ENCODE measurements at places on chromosomes 2 and 18.

DNA sequence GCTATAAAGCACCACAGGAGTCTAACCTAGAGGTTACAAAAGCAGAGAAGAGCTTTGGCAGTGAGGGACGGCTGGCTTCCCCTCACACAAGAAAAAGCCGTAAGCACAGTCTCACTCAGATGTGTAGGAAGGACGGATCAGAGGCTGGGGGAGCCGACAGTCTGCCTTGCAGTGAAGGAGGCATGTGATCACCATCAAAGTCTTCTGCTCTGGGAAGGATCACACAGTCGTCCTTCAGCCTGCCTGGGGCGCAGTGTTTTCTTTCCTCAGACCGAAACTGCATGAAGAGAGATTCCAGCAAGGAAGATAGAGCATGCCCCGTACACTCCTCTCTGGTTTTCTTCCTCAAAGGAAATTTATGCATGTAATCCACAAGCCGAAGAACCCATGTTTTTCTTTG is 24.1 kb downstream of the GATA6 start:
- no peak for DNase-seq

DNA sequence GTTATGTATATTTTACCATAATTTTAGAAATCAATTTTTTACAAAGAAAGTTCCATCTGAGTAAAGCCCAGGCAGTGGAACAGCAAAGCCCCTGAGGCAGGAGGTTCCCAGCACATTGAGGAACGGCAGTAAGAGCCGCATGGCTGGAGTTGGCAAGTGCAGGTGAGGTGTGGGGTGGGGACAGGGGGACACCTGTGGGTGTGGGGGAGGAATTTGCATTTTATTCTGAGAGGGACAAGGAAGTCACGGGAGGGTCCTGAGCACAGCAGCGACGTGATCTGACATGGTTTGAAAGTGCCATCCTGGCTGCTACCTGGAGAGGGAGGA is 16.1 kb upstream of the ADI1 start:
- no peak for DNase-seq

- DNase-seq = no peak
These were observed 318.7 kb downstream of the NOL4 start for GRCh38 chr18:33906046-33906445.

- no peak for DNase-seq
These were observed 1624.2 kb upstream of the TMEFF2 start for GRCh38 chr2:193818801-193819499.

DNA sequence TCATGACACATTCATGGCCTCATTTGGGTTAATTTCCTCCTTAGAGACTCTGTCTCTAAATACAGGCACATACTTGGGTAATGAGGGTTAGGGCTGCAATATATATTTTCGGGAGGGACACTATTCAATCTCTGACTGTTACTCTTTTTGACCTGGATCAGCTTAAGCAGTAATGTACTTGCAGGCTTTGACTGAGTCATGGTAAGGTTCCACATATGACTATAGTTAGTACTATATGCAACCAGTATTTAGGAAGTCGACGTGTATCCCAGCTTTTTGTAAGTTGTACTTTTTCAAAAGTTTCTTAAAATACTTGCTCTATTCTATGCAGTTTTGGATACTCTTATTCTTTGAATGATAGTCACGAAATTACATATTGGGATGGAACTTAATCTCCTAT is 37.2 kb upstream of the CDH19 start:
- no peak for DNase-seq

DNA sequence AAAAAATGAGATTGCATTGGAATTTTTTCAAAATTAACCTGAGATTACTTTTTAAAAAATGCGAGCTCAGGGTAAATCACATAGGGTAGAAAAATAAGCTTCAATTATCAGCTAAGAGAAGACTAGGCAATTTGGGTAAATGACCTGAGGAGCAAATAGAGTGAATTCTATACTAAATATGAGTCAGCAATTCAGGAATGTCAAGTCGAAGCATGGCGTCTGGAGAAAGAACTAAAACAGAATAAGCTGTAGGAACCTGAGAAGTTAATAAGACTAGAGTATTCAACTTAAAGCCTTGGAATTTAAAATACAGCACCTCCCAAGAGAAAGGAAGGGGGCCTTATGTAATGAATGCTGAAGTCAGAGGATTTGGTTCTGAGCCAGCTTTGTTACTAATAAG is 487.0 kb downstream of the SUCLG1 start:
- DNase-seq = no peak

- no peak for DNase-seq
These were observed 524 bp upstream of the FEV start for GRCh38 chr2:218985325-218986091.

- no peak for DNase-seq
These were observed 961 bp downstream of the GEN1 start for GRCh38 chr2:17754773-17755425.

DNA sequence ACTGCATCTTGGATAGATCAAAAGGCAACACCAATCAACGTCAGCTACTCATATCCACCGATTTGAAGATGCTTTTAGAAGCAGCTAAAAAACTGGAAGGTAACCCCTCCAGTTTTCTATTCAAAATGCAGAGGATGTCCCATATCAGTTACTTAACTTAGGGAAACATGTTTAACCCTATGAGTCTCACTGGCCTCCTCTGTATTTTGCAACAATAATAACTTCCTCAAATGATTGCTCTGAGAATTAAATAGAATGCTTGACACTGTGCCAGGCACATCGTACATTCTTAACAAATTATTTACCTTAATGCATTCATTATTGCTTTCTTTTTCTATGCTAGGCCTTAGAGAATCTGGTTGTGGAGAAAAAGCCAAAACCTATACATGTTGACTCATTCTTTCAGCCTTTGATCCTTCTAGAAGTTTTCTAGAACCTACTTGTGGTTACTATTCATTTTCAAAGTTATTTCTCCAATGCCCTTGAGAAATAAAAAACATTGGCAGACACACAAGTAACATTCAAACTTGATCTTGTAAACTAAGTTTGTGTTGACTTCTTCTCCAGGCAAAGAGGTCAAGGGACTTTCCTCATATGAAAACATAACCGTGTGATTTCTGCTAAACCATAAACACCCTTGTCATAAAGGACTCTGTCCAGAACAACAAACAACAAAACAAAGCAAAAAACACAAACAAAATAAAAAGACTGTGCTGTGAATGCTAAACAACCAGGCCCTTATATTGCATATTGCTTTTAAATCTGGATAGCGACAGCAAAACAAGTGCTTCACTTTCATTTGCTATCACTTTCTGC is 4.6 kb downstream of the DOCK10 start:
- no peak for DNase-seq

DNA sequence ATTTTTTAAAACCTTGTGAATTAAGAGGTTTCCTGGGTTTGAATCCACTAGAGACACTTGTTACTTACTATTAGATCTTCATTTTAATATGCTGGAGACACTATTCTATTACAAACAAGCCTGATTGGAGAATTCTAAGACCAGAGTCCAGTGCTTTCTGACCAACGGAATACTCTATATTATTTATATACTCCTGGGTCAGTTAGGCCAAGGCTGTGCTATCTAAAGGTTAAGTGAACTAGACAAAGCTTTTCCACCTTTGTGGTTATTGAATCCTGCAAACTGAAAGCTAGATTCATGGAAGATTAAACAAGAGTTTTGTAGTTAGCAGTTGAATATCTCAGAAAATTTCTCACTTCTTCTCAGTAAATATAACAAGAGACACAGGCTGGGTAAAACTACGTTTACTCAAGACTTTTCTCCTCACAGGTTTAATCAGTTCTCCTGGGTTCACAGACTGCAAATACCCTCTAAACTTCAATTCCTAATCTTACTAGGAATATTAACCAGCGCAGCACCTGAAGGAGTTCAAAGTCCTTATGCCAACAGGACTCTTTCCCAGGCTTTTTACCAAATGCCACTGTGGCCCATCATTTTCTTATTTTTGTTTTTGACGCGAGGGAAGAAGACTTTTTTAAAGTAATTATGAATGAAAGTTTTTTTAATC is 66.4 kb downstream of the COL4A4 start:
- no peak for DNase-seq

DNA sequence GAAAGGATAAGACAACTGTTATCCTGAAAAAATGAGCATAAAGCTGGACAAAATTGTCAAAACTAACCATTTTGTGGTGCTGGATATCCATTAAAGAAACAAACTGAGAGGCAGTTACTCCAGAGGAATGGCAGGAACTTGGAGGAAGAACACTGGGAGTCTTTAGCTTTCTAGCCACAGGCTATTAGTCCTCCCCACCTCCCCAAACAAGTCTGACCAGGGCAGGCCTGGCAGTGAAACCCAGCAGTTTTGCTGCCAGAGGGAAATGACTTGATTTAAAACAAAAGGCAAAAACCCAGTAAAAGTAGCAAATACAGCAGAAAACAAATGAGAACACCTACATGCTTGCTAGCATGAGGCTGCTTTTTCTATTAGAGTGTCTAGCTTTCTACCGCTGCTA is 34.9 kb downstream of the OSBPL1A start:
- no peak for DNase-seq

DNA sequence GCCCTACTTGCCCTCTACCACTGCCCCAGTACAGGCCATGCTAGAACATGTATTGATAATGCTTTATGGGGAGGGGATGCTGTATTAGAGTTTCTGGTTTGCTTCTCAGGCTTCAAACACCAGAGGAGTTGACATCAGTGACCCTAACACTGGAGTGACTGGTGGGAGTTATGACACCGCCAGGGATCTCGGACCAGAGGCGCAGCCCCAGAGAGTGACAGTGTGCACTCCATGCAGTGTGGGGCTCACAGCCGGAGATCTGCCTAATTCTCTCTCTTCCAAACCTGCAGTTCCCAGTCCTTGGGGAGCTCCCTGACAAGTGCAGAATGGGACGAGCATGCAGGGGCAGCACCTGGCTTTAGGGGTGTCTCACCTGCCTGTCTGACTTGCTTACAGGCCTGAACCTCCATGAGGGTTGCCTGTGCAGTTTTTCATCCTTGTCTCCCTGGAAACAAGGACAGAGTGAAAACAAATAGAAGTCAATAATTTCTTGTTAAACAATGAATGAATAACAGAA is 244.9 kb upstream of the MYT1L start:
- DNase-seq = no peak

GRCh38 chr2:6927186-6927585 is 10.0 kb downstream of the RNF144A start:
- no peak for DNase-seq

DNA sequence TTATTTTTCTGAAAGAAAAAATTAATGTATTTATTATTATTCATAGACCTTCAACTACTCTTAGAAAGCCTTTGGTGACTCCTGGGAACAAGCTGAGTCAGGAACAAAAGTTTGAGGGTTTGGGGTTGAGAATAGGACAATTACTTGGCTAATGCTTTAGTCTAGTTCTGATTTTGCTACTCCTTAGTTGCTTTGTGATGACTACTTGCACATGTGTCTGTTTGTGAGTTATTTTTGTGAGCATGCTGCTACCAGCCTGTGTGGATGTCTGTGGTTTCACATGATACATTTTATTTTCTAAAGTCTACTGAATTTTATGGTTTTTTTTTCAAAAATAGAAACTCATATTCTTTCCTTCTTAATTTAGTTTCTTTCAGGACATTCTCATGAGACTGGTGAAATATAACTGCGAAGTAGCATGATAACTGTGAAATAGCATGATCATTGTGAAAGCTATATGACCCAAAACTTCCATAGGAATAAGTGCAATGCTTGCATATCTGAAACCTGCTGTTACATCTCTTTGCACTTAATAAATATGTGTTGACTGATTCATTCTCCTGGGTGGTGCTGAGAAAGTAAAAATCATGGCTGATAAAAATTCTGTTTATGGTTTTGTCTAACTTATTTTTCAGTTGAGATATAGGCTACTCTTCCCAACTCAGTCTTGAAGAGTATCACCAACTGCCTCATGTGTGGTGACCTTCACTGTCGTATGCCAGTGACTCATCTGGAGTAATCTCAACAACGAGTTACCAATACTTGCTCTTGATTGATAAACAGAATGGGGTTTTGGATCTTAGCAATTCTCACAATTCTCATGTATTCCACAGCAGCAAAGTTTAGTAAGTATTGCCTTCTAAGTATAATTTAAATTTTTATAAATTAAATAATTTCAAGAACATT is 17.9 kb upstream of the IL18R1 start:
- no peak for DNase-seq

DNA sequence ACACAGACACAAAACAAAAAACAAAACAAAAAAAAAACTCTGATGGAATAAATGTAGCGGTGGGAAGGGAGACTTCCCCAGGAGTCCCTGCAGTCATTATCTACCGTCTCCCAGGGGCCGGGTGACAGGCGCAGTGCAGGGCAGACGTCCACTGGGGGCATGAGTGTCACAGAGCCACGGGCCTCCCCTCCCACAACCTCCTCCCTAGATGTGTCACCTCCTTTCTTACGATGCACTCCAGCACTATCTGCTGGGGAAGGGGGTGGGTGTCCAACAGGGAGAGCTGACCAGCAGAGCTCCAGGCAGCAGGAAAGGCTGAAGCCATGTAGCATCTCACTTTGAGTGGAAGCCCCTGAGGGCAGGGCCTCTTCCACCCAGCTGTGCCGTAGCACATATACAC is 84.5 kb downstream of the LONRF2 start:
- no peak for DNase-seq

- no peak for DNase-seq
These were observed 75.0 kb upstream of the MSTN start for GRCh38 chr2:190137561-190137960.

DNA sequence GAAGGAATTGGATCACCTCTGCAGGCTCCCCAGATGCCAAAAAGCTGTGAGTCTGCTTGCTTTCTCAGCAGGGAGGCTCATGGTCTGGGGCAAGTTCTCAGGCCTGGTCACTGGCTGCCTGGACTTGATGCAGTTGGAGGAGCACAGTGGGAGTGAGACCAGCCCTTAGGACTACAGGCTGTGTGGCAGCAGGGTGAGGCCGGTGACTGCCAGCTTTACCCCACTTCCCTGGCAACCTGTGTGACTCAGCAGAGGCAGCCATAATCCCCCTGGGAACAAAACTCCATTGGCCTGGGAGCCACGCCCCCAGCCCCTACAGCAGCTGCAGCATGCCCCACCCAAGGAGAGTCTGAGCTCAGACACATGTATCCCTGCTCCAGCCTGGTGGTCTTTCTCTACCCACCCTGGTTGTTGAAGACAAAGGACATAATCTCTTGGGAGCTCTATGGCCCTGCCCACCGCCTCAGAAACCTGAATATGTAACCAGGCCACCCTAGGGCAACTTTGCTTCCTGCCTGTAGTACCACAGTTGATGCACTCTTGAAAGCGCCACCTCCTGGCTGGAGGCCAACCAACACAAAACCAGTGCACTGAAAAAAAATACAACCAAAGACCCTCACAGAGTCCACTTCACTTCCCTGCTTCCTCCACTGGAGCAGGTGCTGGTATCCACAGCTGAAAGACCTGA is 106.8 kb upstream of the SPATS2L start:
- DNase-seq = no peak

- DNase-seq = no peak
These were observed 111.9 kb upstream of the SYT4 start for GRCh38 chr18:43389163-43389562.

GRCh38 chr2:230268606-230269243 is 43.2 kb downstream of the SP140 start:
- no peak for DNase-seq

DNA sequence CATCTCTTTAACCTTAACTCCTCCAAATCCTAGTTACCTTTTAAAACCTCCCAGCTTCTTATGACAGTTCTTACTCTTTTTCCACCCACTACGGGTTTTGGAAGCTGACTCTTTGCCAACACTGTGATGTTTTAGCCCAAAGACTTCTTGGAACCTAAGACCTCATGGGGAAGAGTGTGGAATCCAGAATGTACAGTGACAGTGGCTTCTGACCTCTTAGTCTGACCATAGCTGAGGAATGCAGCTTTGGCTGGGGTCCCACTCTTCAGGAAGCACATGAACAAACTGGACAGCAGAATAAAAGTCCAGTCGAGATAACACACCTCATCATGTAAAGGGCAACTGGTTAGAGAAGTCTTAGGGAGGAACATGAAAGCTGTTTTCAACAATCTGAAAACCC is 161.1 kb upstream of the PKDCC start:
- no peak for DNase-seq

All from stimulated activated CD8-positive, alpha-beta memory T cell treated with anti-CD3 and anti-CD28 coated beads, Interleukin-7, amount 100 ng/mL, for 1 hour (primary cell).